AG04449 (cell line): ENCODE measurements at places on chromosomes 5 and 9.

DNA sequence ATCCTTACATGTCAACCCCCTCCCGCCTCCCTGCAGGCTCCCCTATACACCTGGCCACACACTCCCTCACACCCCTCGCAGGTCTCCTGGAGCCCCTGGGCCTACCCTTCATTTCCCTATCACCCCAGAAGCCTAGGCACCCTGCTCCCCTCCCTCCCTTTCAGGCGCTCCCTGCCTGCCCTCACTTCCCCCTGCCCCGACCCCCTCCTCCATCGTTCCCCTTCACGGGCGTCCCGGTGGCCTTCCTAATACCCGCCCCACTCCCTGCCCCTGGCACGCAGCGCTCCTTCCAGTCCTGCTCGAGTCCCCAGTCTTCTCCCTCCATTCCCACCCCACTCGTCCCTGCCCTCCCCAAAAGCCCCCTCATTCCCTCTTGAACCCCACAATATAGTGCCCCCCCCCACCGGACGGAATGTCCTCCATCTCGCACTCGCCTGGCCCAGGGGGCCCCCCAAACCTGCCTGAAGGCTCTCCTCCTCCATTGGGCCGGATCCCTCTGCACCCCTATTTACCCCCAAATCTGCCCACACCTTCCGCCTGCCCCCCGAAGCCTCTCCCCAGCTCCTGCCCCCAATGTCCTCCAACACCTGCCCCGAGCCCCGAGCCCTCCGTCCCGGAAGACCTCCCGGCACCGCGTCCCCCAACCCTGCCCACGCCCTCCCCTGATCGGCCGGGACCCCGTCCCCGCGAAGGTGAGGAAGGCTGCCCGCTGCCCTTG lies 746 bp downstream of the STRBP start:
- no peak for DNase-seq

DNA sequence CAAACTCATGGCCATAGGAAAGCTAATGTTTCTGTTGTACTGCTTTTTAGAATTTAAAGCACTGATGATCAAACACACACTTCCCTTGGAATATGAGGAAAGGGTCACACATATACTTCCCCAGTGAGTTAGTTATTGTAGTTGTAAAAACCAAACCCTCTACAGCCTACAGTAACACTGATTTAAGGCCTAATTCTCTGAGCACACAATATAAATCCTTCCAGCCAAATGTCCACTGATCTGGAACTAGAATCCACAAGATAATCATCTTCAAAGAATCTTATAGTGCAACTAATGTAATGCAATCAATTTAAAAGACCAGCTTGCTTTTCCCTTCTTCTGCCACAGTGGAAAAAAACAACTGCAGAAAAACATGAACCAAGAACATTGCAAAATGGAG lies 219.3 kb downstream of the CAAP1 start:
- no peak for DNase-seq

DNA sequence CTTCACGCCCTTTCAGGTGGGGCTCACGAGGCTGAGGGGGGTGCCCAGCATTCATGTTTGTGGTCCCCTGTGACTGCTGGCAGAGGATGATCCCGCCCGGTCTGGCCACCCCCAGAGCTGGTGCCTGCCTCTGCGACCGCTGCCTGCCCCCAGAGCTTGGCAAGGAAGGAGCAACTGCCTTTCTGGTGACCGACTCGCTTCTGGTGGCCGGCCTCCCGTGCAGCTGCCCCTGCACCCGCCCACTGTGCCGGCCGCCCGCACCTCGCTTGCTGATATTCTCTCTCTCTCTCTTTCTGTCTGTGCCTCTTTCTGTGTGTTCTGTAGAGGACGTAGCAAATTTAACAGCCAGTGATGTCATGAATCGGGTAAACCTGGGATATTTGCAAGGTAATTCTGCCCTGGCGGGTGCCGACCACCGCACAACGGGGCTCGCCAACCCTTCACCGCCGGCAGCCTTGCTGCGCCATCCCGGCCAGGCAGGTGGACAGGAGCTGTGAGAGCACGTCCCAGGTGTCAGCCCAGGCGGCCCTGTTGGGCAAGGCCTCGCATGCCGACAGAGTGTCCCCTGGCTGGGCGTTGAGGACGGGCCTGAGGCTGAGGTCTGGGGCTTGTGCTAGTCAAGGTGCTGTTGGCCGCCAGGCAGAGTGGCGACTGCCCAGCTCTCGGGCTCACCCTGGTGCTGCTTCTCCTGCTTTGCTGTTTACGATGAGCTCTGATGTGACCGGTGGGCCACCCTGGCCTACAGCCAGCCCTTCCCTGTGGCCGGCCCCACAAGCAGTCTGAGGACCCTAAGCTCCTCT lies 86.0 kb downstream of the KCNT1 start:
- no peak for DNase-seq

- DNase-seq: no peak
Measured at GRCh38 chr5:125298746-125299379, 552.4 kb upstream of the ZNF608 start.

DNA sequence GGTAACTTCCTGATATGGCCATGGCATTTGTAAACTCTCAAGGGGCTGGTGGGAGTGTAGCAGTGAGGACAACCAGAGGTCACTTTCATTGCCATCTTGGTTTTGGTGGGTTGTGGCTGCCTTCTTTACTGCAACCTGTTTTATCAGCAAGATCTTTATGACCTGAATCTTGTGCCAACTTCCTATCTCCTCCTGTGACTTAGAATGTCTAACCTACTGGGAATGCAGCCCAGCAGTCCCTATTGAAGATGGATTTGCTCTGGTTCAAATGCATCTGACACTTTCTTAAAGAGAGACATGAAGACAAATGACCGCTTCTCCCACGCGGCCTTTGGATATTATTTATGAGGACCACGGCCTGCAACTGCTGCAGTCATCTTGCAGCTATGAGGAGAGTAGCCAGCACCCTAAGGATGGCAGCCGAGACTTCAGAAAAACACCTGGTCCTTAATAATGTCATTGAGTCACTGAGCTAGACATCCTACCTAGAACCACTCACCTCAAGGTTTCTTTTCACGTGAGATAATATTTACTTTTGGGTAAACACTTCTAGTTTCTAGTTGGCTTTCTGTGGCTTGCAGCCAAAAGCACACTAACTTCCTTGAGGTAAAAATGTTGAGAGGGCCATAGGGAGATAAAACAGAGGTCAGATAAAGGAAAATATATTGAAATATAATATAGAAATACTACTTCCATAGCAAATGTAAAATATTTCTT lies 28.2 kb downstream of the CETN3 start:
- DNase-seq: no peak

- no peak for DNase-seq
Measured at GRCh38 chr5:175279506-175279905, 164.5 kb downstream of the DRD1 start.

- DNase-seq: peak; percentile 53
Measured at GRCh38 chr5:125343015-125343414, 596.6 kb upstream of the ZNF608 start.

DNA sequence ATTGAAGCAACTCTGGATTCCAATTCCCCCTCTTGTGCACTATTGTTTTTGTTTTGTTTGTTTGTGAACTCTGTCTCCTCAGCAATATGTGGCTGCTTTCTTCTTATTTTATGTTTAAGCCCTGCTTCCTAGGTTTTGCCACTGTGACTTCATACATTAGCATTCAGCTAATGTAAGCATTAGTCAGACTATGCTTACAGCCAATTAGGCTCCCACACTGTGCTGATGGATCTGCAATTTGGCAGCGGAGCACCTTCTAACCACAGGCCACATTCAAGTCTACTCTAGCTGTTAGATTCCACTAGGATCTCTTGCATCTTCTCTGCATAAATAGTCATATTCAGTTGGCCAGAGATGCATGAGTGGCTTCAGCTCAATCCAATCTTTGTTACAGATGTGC lies 9.6 kb upstream of the BICD2 start:
- DNase-seq: peak; percentile 95

- DNase-seq: no peak
Measured at GRCh38 chr5:173829826-173830225, 58.3 kb upstream of the CPEB4 start.
